Smooth muscle cell of the brain vasculature (primary cell): ENCODE measurements at places on chromosomes 11 and 22.

- no peak for DNase-seq
Measured at GRCh38 chr11:134800130-134800529, 388.1 kb upstream of the B3GAT1 start.

DNA sequence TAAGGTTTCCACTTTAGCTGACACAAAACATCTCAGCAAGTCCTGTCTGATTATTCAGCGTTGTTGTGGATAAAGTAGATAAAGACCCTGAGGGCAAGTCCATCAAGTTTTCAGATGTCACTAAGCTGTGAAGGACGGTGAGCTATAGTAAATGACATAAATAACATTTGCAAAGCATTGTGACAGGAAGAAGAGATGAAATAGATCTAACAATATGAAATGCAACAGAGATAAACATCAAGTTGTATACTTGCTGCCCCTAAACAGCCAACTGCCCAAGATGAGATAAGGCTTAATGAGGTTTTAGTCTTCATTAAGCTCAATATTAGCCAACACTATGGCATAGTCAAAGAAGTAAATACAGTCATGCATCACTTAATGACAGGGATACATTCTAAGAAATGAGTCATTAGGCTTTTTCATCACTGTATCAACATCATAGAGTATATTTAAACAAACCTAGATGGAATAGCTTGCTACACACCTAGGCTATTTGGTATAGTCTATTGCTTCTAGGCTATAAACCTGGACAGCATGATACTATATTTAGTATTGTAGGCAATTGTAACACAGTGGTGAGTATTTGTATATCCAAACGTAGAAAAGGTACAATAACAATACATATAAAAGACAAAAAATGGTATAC lies 625.1 kb upstream of the ANO5 start:
- DNase-seq: no peak

DNA sequence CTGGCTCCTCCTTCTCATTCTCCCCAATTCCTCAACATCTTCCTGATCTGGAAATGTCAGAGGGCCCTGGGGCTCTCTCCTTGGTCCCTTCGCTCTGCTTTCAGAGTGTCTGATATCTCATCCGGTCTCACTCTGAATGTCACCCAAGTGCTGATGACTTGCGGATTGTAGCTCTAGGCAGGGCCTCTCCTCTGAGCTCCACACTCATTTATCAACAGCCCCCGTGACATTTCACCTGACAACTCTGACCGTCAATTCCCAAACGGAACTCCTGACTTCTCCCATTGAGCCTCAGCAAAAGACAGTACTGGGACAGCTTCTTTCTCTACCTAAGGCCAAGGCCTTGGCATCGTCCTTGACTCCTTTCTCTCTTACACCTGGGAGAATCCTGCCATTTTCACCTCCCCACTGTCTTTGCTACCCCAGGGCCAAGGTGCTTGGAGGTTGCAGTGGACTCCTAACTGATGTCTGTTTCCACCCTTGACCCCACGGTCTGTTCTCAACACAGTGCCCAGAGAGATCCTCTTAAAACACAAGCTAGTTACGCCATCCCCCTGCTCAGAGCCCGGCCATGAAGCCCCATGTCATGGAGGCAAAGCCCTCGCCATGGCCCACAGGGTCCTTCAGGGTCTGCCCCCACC lies 57.5 kb upstream of the THY1 start:
- DNase-seq: no peak

GRCh38 chr22:49208004-49208402 lies 619.7 kb downstream of the BRD1 start:
- no peak for DNase-seq

DNA sequence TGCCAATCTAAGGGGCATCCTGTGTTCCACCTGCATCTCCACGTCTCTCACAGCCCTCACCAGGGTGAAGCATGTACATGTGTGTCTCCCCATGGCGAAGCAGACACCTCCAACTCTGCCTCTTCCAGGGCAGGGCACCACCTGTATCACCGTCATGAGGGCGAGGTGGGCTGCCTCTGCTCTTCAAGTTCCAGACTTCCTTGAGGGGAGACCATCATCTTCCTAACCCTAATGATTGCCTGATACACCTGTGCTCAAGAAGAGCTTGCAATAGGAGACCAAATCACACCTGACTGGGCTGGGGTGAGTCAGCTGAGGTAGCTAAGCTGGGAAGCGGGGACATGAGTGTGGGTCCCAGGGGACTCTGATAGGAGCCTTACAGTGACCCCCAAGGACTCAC lies 43.7 kb downstream of the GAB4 start:
- DNase-seq: no peak

DNA sequence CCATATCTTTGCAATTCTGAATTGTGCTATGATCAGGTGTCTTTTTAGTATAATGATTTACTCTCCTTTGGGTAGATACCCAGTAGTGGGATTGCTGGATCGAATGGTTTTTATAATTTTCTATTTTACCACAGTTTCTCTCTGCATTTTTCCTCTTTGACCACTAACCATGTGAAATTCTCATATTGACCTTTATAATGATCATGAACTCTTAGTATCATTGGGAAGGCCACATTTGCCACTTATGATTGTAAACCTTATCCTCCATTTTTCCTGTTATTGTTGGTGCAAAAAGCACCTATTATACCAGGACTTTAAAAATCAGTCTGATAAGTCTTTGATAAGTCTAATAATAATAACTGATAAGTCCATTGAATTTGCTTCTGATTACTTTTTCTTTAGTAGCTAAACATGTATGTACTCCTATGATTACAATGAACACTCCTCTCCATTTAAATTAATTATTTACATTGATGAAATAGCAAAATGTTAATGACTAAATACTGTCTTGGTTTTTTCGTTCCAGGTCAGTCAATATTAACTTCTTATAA lies 9.6 kb downstream of the NEAT1 start:
- DNase-seq: no peak

DNA sequence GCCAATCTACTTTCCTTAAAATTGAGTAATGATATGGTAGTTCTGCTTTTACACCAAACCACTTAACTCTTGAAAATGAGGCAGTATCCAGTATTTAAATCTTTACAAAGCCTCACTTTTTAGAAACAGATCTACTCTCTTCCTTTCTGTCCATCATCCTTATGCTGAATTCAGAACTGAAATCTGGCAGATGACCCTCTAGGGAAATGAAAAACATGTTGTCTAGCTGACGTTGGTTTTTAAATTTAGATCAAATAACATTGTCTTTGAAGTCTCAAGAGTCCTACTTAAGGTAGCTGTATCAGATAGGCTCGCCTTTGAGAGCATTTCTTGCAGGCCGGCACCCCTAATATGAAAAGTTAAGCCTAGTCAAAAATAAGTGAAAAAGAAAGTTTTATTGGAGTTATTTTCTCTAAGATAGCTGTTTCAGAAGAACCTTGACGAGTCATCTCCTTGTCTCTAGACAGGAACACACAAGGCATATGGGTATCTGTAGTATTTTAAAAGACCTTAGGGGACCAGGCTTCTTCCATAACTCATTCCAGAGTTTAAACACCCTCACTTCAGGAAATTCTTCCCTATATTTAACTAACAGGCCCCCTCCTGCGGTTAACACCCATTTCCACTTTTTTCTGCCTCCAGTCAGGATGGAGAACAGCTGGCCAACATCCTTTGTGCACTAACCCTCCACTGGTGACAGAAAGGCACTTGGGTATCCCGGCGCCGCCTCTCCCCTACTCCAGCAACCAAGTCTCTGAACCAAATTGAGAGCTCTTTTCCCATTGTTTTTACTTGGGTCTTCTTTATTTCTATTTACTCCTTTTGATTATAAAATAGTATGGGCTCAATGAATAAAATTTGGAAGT lies 81.2 kb downstream of the WNT11 start:
- DNase-seq: no peak

DNA sequence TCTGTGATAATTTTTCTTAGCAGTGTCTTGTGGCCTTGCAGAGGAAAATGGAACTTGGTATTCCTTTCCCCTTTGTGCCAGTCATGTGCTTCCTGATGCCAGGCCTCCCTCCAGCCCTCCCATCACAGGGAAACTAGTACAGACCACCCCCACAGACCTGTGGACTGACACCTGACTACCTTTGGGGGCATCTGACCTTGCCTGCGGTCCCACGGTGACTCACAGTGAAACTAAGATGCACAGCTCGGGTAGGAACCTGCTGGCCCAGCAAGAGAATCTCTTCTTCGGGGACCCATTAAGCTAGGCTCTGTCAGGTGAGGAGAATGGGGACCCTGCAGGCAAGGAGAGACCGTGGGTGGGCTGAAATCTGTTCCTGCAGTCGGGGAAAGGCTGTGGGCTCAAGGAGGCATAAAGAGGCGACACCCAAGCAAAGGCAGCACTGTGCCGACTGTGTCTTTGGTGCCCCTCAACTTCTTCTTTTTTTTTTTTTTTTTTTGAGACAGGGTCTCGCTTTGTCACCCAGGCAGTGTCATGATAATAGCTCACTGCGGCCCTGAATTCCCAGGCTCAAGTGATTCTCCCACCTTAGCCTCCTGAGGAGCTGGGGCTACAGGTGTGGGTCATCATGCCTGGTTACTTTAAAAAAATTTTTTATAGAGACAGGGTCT lies 20.8 kb upstream of the PEX26 start:
- no peak for DNase-seq

DNA sequence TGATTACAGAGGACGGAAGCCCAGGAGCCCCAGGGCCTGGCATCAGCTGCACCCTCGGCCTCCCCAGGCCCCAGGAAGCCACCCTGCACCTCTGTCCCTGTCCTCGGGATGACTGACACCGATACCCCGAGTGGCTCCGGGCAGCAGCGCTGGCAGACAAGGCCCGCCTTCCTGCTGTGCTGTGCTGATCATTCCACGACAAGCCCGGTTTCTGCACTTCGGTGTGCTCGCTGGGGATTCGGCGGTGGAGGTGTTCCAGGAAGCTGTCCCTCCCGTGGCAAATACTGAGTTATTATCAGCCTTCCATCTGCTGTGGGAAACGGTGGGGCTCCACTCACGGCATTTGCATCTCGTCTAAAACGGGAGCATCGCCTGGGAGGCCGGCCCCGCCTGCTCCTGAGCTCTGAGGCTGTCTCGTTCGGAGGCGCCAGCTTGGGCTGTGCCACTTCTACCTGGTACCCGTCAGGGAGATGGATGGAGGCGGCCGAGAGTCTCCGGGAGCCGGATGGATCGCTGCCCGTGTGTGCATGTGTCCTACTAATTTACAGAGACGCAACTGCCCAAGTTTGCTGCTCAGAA lies 506.1 kb downstream of the BRD1 start:
- DNase-seq: no peak

DNA sequence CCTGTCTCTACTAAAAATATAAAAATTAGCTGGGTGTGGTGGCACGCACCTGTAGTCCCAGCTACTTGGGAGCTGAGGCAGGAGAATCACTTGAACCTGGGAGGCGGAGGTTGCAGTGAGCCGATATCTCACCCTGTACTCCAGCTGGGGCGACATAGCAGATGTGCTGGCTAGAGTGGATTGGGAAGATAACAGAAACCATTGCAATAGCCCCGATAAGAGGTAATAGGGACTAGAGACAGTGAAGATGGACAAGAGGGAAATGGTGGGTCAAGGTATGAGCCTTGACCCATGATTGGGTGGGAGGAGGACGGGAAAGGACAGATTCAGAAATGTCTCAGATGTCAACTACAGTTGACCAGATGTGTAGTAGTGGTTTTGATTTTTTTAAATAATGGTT lies 6.1 kb downstream of the SWAP70 start:
- no peak for DNase-seq

DNA sequence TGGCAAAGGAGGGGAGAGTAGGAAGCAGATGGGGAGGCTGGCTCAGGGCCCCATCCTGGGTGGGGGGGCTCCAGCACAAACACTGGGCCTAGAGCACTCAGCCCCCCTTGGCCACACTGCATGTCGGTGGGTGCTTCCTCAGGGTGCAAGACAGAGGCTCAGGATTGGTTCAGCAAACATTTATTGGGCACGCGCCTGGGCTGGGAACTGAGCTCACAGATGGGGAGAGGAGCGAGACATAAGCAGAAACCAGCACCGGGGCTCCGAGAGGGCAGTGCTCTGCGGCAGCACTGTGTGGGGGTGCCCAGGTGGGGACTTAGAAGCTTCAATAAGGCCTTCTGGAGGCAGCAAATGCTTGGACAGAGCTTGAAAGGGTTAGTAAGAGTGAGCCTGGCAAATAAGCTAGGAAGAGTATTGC lies 12.1 kb upstream of the EHD1 start:
- DNase-seq: no peak

DNA sequence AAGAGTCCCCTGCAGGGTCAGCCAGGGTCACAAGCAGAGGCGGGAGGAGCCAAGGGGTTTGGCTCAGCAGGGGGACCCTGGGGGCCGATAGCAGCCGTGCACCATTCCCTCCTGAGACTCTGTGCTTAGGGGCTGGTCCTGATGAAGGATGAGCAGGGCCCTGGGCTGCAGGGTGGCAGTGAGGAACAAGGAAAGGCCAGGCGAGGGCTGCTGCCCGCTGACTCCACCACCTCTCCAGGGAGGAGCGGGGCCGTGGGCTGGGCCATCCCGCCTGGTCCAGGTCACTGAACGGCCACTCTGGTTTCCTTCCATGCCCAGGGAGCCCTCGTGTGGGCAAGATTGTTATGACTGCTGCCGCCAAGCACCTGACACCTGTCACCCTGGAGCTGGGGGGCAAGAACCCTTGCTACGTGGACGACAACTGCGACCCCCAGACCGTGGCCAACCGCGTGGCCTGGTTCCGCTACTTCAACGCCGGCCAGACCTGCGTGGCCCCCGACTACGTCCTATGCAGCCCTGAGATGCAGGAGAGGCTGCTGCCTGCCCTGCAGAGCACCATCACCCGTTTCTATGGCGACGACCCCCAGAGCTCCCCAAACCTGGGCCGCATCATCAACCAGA lies 9.2 kb upstream of the NDUFS8 start:
- no peak for DNase-seq

DNA sequence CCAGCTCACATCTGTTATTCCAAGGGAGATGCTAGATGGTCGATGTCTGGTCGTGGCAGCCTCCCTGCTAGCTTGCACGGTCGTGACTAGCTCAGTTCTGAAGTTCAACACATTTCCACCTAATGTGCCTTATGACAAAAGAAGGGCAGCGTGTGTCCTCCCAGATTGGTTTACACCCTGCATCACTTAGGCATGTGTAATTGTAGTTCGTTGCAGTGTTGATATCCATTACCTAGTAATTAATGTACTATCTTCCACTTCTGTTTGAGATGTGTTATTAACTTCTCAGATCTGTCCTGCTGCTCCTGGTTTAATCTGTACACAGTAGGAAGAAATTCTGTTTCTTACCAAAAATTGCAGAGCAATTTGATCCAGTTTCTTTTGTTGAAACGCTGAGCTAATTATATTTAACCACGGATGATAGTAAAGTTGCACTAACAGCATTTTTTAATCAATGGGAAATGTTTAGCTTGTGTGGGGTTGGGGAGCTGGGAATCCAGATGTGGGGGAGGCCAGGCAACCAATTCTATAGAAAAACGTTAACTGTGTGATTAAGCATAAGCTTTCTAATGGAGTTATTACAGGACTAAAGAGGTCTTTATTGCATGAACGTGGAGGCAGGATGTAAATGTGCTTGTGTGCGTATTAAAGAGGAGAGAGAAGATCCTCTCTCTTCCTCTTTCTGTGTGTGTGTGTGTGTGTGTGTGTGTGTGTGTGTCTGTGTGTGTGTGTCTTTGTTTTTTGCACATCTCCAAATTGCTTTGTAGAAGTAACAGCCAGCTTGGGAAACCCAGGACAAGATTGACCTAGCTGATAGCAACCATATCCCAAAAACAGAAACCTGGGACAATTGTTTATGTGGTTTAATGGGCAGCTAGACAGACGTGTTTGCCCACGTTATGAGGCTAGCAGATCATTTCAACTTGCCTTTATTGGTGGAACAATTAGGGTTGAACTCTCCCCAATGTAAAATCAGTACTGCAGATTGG lies 145.7 kb upstream of the TTC12 start:
- no peak for DNase-seq
